ENCODE measurements at places on chromosomes 11 and 22. TPM values are rescaled to one million over a fixed set of nuclear protein-coding genes. Genes with fewer than 3 reads are reported as not detected.

The ZNF280B gene
- total RNA-seq: 1.5 TPM

The EFCAB6 gene
- 0.70 TPM for total RNA-seq

The NNMT gene
- total RNA-seq: 222 TPM

The GAS2L1 gene
- 18.2 TPM for total RNA-seq

The SLC25A45 gene
- 10.2 TPM for total RNA-seq

The GCAT gene
- 2.6 TPM for total RNA-seq

The SCGB1D2 gene
- not detected for total RNA-seq

The CD3G gene
- not detected for total RNA-seq

The VPREB1 gene
- total RNA-seq: not detected

The HBB gene
- total RNA-seq: not detected

The BARX2 gene
- total RNA-seq: not detected

Data from A549 treated with RU486 at 1 μM for 4 hours (cell line).